ENCODE measurements at places on chromosomes 1 and 21.

DNA sequence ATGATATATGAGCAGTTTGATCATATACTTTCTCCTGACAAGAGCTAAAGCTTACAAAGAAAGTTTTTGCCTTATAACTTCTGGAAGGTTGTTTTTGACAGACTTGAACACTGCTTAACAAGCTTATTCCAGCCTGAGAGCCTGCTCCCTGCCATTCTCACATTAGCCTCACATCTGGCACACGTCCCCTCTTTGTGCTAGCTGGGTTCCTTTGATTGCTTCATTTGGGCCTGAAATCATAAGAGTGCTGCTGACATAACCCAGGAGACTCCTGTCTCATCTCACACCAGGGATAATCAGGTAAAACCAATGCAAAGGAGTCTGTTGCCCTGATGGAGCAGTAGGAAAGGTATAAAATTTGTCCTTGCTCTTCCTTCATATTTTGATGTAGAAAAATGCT is 1411.7 kb upstream of the B3GALT2 start:
- no peak for DNase-seq

- no peak for DNase-seq
Measured at GRCh38 chr1:153790966-153791647, 15.9 kb downstream of the SLC27A3 start.

DNA sequence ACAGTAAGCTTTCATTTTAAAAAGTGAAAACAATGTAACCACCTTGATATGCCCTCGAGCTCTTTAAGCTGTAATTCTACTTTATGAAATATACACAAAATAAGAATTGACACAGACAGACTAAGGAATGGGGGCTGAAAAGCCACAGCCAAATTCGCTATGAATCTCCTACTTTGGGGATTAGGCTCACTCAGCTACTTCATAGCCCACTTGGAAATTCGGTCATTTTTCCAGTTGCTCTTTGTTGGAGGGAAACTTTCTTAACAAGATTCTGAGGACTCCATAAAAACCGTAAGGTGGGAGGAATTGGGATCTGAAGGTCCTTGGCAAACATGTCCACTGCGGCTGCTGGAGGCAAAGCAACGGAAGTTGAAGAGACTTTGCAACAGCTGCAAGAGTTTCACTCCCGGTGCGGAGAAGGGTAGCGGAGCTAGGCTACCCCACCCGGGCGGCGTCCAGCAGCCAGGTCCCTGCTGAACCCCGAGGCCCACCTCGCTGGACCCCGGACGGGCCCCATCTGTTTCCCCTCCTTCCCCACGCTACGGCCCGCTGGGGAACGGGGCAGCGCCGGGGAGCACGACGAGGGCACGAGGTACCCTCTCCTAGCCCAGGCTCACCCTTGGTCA is 634 bp downstream of the MYCBP start:
- DNase-seq: no peak

DNA sequence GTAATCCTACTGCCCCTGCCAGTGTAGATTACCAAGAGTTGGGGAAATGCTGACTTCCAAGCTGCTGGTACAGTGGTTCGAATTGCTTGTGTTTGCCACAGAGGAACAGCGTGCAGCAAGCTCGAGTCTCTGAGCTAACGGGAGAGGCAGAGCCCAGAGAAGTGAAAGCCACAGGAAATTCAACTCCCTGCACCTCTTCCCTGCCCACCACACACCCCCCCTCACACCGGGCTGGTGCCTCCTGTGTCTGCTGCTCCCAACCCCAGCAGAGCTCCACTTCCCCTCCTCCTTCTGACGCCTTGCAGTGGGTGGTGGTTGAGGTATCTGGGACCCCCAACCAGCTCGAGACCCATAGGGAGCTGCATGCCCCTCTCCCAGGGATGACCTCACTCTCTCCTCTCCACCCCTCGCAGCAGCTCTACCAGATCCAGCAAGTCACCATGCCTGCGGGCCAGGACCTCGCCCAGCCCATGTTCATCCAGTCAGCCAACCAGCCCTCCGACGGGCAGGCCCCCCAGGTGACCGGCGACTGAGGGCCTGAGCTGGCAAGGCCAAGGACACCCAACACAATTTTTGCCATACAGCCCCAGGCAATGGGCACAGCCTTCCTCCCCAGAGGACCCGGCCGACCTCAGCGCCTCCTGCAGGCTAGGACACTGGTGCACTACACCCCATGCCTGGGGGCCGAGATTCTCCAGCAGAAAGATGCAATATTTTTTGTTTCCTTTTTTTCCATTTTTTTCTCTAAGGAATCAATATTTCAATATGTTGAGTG is 13.1 kb upstream of the KCNQ4 start:
- no peak for DNase-seq

- DNase-seq: no peak
Measured at GRCh38 chr1:241963722-241964121, 6.2 kb downstream of the BECN2 start.

- DNase-seq: no peak
Measured at GRCh38 chr1:196619721-196620120, 11.5 kb upstream of the KCNT2 start.

- DNase-seq: no peak
Measured at GRCh38 chr1:1564268-1564667, 10.4 kb downstream of the SSU72 start.

DNA sequence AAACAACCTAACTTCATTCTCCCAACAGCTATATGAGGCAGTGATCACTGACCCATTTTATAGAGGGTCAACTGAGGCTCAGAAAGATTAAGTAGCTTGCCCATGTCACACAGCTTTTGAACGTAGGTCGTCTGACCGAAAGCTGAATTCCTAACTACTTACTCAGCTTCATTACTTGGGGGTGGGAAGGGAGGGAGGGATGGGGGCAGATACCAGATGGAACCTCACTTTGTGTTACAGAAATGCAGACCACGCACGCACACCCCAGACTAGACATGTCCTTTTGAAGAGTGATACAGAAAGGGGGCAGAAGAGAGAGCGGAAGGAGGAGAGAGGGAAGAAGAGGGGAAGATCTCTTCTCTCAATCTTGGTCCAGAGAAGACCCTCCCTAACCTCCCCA is 2.3 kb downstream of the ADGRB2 start:
- no peak for DNase-seq

- DNase-seq: no peak
Measured at GRCh38 chr1:235341334-235341733, 13.0 kb downstream of the GGPS1 start.

GRCh38 chr1:160521554-160521953 is 1.5 kb downstream of the SLAMF6 start:
- no peak for DNase-seq

GRCh38 chr1:150410582-150411101 is 46.7 kb downstream of the RPRD2 start:
- no peak for DNase-seq

Measured in COR-L47 (cell line).